HuH-7.5 (cell line): ENCODE measurements at places on chromosomes 6 and 20.
A peak's percentile ranks its signal among the peaks of the same experiment; 100 is the strongest.

GRCh38 chr20:50126662-50127061 lies 13.7 kb upstream of the UBE2V1 start:
- no peak for DNase-seq

DNA sequence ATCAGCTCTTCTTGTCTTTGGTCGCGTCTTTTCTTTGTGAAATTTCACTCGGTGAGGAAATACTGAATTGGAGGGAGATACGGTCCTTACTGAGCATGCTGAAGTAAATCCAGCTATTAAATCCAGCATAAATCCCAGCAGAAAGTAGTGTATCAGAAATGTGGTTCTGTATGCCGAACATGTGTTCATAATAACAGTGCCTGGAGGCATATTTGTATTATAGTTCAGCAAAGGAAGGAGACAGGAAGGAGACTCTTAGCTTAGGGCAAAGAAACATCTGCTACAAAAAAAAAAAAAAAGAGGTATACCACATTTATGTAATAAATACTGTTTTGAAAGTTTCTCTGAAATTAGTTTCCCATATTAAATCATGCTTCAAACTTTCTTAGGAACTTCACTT lies 211.8 kb downstream of the PLCB4 start:
- no peak for DNase-seq

DNA sequence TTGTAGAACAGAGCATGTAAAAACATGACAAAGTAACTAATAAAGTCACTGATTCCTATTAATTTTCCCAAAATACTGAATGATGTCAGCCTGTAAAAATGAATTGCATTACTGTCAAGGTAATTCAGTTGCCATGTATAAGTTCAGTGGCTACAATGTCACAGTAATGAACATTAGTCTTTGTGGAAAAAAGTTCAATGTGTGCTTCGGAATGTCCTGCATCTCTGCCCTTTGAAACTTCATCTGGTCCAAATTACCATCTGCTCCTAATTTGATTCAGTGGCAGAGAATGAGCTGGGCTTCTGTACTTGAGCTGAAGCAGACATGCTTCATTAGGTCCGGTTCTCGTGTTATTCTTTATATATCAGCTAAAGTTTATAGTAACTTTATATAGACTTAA lies 567.4 kb downstream of the COL12A1 start:
- DNase-seq, result no peak

- peak; percentile 63 for DNase-seq
Observed at GRCh38 chr6:167826896-167827582, at the start of gene AFDN. Gene AFDN (plus strand): TSS chr6:167826911. CDS start chr6:167827133, 222 bp downstream.

- DNase-seq, result no peak
Observed at GRCh38 chr6:90107371-90107770, 189.3 kb downstream of the BACH2 start.

DNA sequence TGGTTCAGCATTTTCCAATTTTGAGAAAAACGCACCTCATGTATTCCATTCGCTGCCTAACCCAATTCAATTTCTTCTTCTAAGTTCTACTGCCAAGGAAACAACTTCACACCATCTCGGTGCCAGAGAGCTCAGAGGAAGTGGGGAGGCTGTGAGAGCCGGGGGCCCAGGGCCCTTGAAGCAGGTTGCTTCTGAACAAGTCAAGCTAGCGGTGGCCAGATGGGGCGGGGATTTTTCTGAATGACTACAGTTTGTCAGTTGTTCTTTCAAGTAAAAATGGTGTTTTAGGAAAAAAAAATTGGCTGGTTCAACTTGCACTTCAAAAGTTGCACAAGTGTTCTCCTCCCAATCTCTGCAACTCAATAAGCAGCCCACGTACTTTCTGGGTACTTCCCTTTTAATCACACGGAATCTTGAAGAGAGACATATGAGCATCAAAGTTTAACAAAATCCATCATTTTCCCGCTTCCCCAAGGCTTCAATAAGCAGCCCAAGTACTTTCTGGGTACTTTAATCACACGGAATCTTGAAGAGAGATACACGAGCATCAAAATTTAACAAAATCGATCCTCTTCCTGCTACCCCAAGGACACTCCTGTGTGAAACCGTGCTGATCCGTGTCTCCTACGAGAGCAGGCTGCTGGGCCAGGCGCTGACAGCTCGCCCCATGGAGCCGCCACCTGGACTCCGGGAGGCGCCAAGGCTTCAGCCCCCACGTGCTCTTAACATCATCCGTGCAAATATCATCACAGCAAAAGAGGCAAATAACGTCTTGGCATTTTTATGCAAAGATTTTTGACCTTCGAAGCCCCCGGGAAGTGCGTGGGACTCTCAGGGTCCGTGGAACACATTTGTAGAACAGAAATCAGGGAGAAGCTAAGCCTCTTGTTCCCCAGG lies 186.7 kb upstream of the PDE10A start:
- no peak for DNase-seq

GRCh38 chr20:24939036-24939435 lies 10.0 kb upstream of the CST7 start:
- DNase-seq, result no peak

DNA sequence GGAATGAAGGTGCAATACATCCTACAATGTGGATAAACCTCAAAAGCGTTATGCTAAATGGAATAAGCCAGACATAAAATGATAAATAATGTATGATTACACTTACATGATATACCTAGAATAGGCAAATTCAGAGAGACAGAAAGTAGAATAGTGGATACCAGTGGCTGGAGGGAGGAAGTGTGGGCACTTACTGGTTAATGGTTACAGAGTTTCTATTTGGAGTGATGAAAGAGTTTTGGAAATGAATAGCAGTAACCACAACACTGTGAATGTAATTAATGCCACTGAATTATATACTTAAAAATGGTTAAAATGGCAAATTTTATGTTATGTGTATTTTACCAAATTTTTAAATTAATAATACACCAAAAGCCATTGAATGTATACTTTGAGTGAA lies 71.4 kb upstream of the CST7 start:
- no peak for DNase-seq

GRCh38 chr6:110385458-110385863 lies 27.3 kb upstream of the METTL24 start:
- DNase-seq, result no peak

DNA sequence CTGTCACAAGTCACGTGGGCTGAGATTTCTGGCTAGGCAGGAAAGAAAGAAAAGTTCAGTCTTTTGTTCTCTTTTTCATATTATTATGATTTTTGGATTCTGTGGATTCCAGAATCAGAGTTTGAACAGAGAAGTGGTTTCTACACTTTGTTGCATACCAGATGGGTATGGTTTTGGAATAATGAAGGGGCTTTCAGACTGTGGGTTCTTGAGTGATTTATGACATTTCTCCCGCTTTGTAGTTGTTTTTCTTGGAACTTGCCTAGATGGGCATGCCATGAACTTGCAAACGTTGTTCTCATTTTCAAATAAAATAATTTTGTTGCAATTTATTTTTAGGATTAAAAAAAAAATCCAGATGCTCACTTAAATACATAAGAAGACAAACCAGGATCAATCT lies 34.4 kb downstream of the CBFA2T2 start:
- no peak for DNase-seq

- no peak for DNase-seq
Observed at GRCh38 chr6:36615018-36615761, 21.0 kb downstream of the SRSF3 start.

- no peak for DNase-seq
Observed at GRCh38 chr6:156884306-156884705, 107.1 kb downstream of the ARID1B start.

GRCh38 chr6:136987526-136987925 lies 57.2 kb downstream of the IL20RA start:
- DNase-seq, result no peak

- DNase-seq, result no peak
Observed at GRCh38 chr6:75449630-75450206, 43.9 kb downstream of the FILIP1 start.

GRCh38 chr20:2986466-2986865 lies 57.0 kb upstream of the GNRH2 start:
- no peak for DNase-seq
